ENCODE measurements at places on chromosomes 11 and 22.

GRCh38 chr11:124760205-124760652 is 1.9 kb downstream of the ESAM start:
- DNase-seq, result no peak

DNA sequence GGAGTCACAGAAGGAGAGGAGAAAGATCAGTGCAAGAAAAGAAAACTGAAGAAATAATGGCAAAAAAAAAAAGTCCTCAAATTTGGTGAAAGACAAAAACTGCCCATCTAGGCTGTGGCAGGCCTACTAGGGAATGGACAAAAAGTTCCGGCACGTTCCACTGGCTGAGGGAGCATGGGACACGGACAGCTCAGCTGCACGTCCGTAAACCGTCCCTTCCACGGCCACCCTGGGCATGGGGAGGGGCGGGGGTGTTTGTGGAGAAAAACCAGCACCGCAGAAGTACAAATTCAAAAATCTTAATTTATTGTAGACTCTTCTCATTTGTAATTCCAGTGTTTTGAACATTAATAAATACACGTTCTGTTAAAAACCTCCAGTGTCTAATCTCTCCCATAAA is 25.4 kb downstream of the TRMU start:
- DNase-seq, result no peak

- DNase-seq, result no peak
These were observed 91.3 kb downstream of the RNF169 start for GRCh38 chr11:74839971-74840370.

GRCh38 chr11:31812383-31813381 is 1.6 kb upstream of the PAX6 start:
- no peak for DNase-seq

DNA sequence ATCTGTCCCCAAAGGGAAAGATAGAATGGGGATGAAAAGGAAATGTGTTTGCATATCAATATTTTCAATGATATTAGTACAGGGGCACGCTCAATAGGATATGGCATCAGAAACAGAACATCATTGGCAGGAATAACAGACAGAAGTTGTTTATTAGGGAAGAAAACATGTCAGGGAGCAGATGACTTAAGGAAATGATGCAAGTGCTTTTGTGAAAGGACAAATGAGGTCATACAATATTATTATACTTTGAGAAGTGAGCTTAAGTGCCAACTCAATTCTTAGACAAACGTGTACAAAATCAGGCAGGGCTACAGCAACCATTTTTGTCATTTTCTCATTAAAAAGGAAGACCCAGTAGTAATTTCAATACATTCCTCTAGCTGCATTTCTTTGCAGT is 388.4 kb downstream of the SOX6 start:
- DNase-seq, result no peak

- DNase-seq, result no peak
These were observed 47.2 kb downstream of the LRFN4 start for GRCh38 chr11:66904055-66904454.
